Head of caudate nucleus (tissue), 42 donors: ENCODE measurements at places on chromosomes 16 and 17.

- DNase-seq: no peak
Measured at GRCh38 chr16:13376174-13376573, 474.8 kb downstream of the SHISA9 start.

DNA sequence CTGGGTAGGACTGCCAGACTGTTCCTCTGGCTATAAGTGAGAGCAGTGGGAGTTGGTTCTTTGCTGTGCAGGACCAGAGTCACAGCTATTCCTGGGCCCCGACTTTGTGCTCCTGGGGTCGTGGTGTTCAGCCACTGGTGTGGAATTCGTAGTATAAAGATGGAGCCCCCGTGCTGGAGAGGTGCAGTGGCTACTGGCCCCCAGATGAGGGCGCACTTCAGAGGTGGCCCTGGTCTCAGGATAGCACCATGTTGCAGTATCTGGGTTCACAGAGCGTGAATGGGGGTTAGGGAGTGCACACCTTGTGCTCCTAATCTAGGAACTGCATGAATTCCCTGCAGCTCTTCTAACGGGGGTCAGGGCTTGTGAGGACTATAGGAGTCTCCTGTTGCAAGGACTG is 21.1 kb downstream of the TANC2 start:
- no peak for DNase-seq

- no peak for DNase-seq
Measured at GRCh38 chr17:77882481-77883212, 75.9 kb upstream of the TNRC6C start.

DNA sequence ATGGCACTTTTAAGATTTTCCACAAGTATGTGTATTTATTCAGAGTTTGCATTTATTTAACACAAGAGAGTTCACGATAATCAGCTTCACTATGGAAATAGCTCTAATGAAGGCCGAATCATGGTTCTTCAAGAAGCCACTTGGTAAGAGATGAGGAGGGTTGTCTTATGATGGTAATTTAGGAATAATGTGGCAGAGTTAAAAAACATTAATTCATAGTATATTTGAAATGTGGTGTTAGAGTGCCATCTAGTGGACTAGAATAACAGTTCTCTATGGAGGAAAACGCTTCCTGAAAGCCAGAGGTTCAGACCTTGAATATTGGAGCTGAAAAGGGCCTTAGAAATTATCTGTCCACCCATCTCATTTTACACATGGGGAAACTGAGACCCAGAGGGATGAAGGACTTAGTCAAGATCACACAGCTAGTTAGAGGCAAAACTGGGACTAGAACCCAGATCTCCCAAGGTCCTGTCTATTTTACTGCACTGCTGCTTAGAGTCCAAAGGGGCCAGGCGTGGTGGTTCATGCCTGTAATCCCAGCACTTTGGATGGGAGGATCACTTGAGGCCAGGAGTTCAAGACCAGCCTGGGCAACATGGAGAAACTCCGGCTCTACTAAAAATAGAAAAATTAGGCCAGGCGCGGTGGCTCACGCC is 33.8 kb upstream of the KPNB1 start:
- DNase-seq: no peak

- no peak for DNase-seq
Measured at GRCh38 chr16:74462361-74462760, 41.1 kb upstream of the CLEC18B start.

GRCh38 chr17:76036497-76037261 is 9.6 kb upstream of the EVPL start:
- no peak for DNase-seq

- no peak for DNase-seq
Measured at GRCh38 chr16:12439399-12440227, 364.1 kb downstream of the CPPED1 start.

DNA sequence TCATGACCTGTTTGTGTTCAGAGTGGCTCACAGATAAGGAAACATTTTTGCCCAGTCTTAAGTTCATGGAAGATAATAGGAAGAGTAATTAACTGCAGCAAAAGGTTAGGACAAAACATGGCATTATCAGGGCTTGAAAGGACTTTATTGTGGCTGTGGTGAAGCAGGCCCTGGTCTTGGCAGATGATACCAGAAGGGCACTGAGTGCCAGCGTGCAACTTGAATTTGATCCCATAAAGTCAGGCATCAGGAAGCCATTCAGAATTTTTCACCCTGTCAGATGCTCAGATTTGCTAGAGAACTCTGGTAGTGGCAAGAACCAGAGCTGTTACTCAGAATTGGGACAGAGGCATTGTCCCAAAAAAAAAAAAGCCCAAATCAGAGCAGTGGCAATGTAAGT is 11.2 kb upstream of the COG7 start:
- peak; percentile 66 for DNase-seq

DNA sequence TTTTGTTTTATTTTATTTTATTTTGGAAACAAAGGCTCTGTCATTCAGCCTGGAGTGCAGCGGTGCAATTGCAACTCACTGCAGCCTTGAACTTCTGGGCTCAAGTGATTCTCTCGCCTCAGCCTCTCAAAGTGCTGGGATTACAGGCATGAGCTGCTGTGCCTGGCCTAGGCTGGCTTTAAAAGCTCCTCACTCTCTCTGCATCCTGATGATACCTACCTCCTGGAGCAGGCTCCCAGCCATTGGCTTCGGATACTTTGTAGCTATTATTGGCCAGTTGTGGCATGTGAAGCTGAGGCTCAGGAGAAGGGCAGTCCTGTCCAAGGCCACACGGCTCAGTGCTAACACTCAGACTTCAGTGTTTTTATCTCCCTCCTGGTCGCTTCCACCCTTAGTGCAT is 158.0 kb downstream of the SEC14L1 start:
- no peak for DNase-seq

GRCh38 chr17:72005332-72006163 is 115.3 kb upstream of the SOX9 start:
- DNase-seq: no peak

- peak; percentile 46 for DNase-seq
Measured at GRCh38 chr16:73232555-73233328, 184.8 kb upstream of the ZFHX3 start.

DNA sequence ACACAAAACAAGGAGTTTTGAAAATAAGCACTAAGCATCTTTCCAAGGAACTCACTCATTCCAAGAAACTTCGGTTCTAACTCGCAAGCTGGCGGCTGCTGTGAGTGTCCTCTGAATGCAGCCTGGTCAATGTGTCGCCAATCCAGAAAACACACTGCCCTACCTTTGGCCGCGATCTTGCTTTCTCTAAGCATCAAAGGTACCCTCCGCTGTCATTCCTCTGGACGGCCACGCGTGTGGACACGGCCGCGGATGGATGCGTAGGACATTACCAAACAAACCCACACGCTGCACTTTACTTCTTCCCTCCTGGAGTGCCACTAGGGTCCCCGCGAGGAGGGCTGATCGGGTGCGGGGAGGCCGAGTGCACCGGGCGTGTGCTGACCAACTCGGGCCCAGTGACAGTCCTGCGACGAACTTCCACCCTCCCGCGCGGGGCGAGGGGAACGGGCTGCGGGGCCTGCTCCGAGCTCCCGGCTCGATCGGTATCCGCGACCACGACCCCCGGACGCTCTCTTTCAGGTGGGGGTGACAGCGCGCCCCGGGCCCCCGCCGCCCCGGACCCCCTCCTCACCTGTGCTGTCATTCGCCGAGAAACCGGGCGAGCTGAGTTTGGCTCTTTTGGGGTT is 1.1 kb downstream of the CREBBP start:
- DNase-seq: no peak

DNA sequence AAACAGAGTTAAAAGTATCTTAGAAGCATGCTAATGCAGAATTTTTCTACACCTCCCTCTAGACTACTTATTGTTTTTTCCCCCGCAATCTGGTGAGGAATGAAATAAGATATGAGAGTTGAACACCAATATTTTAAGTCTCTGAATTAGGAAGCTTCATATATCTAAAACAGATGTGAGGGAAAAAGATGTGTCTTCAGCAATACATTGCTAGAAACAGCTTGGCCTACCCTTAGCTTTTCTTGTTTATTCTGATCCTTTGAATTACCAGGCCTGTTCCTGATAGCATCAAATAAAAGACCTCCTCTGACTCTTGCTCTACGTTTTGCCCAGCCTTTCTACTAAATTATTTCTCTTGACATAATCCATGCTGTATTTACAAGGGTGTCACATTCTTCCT is 221.8 kb downstream of the CDH11 start:
- DNase-seq: no peak

DNA sequence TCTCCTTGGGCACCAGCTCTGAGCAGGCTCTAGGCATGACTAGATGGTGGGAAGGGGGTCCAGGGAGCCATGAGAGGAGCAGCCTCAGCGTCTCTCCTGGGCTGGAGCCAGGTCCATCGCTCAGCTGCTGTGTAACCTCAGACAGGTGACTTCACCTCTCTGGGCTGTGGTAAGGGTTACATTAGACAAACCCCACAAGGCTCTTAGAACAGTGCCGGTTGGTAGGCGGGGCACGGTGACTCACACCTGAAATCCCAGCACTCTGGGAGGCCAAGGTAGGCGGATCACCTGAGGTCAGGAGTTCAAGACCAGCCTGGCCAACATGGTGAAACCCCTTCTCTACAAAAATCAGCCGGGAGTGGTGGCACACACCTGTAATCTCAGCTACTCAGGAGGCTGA is 18.1 kb upstream of the NPTX1 start:
- DNase-seq: no peak

GRCh38 chr16:87178177-87178863 is 138.9 kb downstream of the C16orf95 start:
- DNase-seq: no peak

DNA sequence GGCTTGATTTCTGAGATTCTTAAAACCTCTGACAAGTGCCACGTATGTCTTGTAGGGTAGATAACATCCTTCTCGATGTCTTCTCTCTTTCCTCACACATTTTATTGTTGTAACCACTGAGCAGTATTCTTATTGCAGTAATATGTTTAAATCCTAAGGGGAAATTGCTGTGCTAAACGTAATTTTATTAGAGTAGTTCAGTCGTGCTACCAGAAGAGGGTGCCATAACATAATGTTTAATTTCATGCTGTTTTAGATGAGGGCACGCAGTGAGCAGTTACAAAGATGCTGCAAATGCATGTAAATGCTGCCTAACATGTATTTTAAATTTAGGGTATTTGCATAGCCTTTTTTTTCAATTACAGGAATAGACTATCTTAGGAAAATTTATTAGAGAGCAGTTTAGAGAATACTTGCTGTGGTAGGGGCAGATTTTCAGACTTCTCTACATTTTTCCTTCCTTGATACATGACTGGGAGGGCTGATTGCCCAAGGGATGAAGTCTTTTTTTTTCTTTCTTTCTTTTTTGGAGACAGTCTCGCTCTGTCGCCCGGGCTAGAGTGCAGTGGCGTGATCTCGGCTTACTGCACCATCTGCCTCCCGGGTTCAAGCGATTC is 51.7 kb downstream of the GAN start:
- no peak for DNase-seq

DNA sequence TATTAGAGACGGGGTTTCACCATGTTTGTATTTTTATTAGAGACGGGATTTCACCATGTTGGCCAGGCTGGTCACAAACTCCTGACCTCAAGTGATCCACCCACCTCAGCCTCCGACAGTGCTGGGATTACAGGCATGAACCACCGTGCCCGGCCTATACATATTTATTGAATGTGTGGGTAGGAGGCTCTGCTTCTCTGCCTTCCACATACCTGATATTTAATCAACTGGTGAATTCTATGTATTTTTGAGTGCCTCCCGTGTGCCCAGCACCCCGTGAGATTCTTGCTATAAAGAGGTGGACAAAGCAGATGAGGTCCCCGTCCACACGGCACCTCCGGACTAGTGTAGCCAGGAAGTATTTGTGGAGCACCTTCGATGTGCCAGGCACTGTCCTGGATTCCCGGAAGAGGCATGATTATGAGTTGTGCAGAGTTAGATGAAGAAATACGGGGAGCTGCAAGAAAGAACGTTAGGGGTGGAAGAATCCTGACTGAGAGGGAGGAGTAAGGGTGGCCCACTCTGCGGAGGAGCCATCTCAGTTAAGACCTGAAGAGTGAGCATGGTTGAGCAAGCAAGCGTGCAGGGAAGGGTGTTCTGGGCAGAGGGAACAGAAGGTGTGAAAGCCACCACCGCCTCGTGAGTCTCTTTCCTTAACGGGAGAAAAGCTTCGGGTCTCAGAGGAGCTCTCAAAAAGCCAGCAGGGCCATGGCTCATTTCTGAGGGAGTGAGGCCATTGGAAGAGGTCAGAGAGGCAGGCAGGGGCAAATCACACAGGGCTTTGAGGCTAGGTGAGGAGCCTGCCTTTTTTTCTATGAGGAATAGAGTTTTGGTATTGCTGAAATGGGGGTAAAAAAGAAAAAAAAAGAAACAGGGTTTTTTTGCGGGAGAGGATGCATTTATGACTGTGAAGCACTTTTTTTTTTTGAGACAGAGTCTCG is 21.2 kb downstream of the CRISPLD2 start:
- DNase-seq: no peak

DNA sequence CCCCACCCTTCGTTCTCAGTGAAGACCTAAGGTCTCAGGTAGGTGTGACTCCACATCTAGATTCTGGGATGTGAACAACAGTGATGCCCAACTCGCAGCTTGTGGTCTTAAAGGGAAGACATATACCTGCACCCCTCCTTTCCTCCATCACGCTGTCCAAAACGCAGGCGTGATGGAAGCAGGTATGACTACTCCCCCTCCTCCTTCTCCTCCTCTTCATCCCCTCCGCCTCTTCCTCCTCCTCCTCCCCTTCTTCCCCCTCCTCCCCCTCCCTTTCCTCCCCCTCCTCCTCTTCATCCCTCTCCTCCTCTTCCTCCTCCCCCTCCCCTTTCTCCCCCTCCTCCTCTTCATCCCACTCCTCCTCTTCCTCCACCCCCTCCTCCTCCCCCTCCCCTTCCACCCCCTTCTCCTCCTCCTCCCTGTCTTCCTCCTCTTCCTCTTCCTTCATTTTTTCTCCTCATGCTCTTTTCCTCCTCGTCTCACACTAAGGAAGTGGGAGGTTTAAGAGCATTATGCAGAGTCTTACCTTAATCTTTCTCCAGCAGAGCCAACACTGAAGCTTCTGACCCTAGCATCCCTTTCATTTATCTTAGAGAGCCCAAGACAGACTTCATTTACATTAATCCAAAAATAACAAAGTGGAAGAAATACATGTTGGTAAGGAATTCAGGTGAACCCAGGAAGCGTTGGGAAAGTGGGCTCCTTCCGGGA is 352.5 kb downstream of the FOXL1 start:
- DNase-seq: no peak

- DNase-seq: no peak
Measured at GRCh38 chr16:3467921-3468320, 24.4 kb downstream of the NAA60 start.
